ENCODE measurements at places on chromosomes 7 and 10.

DNA sequence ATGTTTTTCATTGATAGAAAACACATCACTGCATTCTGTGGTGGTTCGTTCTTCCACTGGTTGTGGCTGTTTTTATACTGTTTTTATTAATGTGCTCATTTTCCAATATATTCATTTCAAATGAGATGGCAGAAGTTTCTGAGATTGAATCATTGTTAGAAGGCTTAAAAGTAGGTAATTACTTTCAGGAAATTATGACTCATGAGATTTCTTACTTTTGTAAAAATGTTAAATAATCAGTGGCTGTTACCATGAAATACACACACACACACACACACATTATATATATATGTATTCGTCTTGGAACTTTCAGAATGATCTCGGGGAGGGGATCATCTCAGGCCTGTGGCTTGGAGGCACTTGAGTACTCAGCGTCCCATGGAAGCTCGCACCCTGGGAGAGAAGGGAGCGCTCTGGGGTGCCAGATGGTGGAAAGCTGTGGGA lies 66.1 kb downstream of the ZMYND11 start:
- H3K36me3 ChIP-seq = no peaks in the 10 kb centered on the region
- H3K4me3 ChIP-seq = no peak overlapping the region
- no peak for DNase-seq
- no peaks in the 10 kb centered on the region for H3K27me3 ChIP-seq
- H3K4me1 ChIP-seq = peaks cover 3% of the 10 kb centered on the region
- no peak overlapping the region for H3K27ac ChIP-seq

- peak overlapping the region; percentile 40 for H3K27ac ChIP-seq
- H3K36me3 ChIP-seq = no peaks in the 10 kb centered on the region
- peaks cover 5% of the 10 kb centered on the region for H3K4me1 ChIP-seq
- H3K27me3 ChIP-seq = no peaks in the 10 kb centered on the region
These were observed 26.1 kb upstream of the ADD3 start for GRCh38 chr10:109981650-109982049.

GRCh38 chr10:101565936-101566332 lies 22.1 kb downstream of the POLL start:
- no peak for DNase-seq
- peaks cover 22% of the 10 kb centered on the region for H3K4me1 ChIP-seq
- H3K27ac ChIP-seq = no peak overlapping the region
- H3K4me3 ChIP-seq = no peak overlapping the region
- H3K27me3 ChIP-seq = peaks cover 10% of the 10 kb centered on the region

GRCh38 chr7:13551503-13551902 lies 438.0 kb downstream of the ETV1 start:
- DNase-seq = no peak
- H3K36me3 ChIP-seq = no peaks in the 10 kb centered on the region
- H3K4me3 ChIP-seq = no peak overlapping the region
- no peaks in the 10 kb centered on the region for H3K4me1 ChIP-seq

GRCh38 chr10:130857631-130858295 lies 453.8 kb downstream of the TCERG1L start:
- no peaks in the 10 kb centered on the region for H3K36me3 ChIP-seq
- no peak for DNase-seq
- no peak overlapping the region for H3K4me3 ChIP-seq
- H3K4me1 ChIP-seq = no peaks in the 10 kb centered on the region

DNA sequence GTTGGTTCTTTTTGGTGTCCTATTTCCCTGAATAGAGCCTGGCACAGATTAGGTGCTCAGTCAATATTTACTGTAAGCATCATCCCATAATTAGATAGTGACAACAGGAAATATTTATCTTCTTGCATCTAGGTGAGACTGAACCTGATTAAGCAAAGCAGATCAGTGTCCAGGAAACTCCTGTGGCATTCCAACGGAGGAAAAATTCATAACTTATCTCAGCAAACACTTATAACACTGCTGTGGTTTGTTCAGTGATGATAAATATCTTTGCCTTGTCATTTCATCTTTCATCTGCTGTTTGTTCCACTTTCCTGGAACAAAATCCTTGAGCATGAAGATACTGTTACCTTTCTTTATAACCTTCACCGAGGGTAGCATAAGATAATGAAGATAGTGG lies 1160.3 kb upstream of the AUTS2 start:
- no peaks in the 10 kb centered on the region for H3K4me1 ChIP-seq
- H3K36me3 ChIP-seq = no peaks in the 10 kb centered on the region
- H3K27me3 ChIP-seq = no peaks in the 10 kb centered on the region
- H3K27ac ChIP-seq = no peak overlapping the region
- DNase-seq = no peak

DNA sequence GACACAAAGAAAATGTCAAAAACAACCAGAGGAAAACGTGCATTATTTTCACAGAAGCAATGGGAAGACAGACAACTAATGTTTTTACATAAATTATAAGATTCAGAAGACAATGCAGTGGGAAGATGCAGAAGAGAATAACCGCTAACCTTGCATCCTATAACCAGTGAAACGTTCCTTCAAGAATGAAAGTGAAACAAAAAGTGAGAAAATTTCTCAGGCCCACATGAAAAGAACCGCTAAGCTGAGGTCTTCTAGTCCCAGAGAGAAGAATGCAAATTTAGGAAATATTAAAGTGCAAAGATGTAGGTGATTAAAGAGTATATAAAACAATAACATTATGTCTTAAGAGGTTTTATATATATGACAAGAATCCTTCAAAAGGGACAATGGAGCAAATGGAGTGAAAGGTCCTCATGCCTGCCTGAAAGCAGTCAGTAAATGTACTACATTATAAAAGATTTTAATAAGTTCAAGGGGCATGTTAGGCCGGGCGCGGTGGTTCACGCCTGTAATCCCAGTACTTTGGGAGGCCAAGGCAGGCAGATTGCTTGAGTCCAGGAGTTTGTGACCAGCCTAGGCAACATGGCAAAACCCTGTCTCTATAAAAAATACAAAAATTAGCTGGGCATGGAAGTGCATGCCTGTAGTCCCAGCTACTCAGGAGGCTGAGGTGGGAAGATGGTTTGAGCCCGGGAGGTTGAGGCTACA lies 43.1 kb upstream of the DDC start:
- no peaks in the 10 kb centered on the region for H3K4me1 ChIP-seq
- H3K4me3 ChIP-seq = no peak overlapping the region
- DNase-seq = no peak
- no peaks in the 10 kb centered on the region for H3K27me3 ChIP-seq
- H3K27ac ChIP-seq = no peak overlapping the region

DNA sequence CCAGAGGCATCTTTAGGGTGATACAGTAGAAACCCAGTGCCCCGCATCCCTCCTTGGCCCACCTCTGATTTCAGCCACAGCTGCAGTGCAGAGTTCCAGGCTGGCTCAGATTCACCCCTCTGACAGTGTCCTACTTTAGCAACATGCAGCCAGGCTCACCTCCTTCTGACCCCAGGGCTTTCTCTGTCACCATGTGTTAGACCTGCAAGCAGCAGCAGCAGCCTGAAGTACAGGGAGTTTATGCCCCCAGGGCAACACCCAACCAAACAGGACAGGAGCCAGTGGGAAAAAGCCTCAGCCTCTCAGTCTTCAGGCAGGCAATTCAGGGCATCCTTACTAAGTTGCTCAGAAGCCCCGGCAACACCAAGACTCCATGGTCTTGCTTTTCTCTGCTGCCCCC lies 109.0 kb upstream of the PLXNA4 start:
- no peaks in the 10 kb centered on the region for H3K27me3 ChIP-seq
- no peaks in the 10 kb centered on the region for H3K36me3 ChIP-seq
- no peak for DNase-seq

DNA sequence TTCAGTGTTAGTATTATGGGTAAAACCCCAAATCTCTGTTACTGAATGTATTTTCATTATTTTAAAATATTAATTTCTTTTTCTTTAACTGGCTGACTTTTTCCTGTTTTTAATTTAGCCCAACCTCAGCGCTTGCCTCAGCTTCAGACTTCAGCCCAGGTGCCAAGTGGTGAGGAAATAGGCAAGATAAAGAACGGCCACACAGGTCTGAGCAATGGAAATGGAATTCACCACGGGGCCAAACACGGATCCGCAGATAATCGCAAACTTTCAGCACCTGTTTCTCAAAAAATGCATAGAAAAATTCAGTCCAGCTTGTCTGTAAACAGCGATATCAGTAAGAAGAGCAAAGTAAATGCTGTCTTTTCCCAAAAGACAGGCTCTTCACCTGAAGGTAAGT lies 57.5 kb downstream of the MDFIC start:
- H3K36me3 ChIP-seq = no peaks in the 10 kb centered on the region
- no peaks in the 10 kb centered on the region for H3K27me3 ChIP-seq
- no peaks in the 10 kb centered on the region for H3K4me1 ChIP-seq
- H3K4me3 ChIP-seq = no peak overlapping the region
- no peak overlapping the region for H3K27ac ChIP-seq

GRCh38 chr10:25039531-25039930 lies 23.1 kb downstream of the THNSL1 start:
- no peak overlapping the region for H3K4me3 ChIP-seq
- H3K27ac ChIP-seq = no peak overlapping the region
- no peaks in the 10 kb centered on the region for H3K27me3 ChIP-seq
- no peak for DNase-seq
- no peaks in the 10 kb centered on the region for H3K4me1 ChIP-seq

- no peak for DNase-seq
- H3K4me3 ChIP-seq = peak overlapping the region; percentile 77
- H3K27me3 ChIP-seq = no peaks in the 10 kb centered on the region
- H3K27ac ChIP-seq = peak overlapping the region; percentile 99
These were observed 101.7 kb upstream of the SVIL start for GRCh38 chr10:29736366-29737073.

GRCh38 chr7:92754919-92755581 lies 81.3 kb downstream of the CDK6 start:
- H3K27me3 ChIP-seq = no peaks in the 10 kb centered on the region
- H3K36me3 ChIP-seq = no peaks in the 10 kb centered on the region
- H3K27ac ChIP-seq = no peak overlapping the region

- H3K36me3 ChIP-seq = no peaks in the 10 kb centered on the region
- H3K27me3 ChIP-seq = no peaks in the 10 kb centered on the region
- no peak overlapping the region for H3K27ac ChIP-seq
- DNase-seq = no peak
- H3K4me1 ChIP-seq = peaks cover 28% of the 10 kb centered on the region
- no peak overlapping the region for H3K4me3 ChIP-seq
These were observed 65.1 kb downstream of the ATXN7L1 start for GRCh38 chr7:105811189-105811847.

GRCh38 chr10:75743291-75743778 lies 311.9 kb downstream of the LRMDA start:
- H3K27me3 ChIP-seq = no peaks in the 10 kb centered on the region
- no peak overlapping the region for H3K27ac ChIP-seq
- no peaks in the 10 kb centered on the region for H3K4me1 ChIP-seq
- DNase-seq = no peak

GRCh38 chr10:14304046-14304445 lies 26.7 kb downstream of the FRMD4A start:
- no peak overlapping the region for H3K4me3 ChIP-seq
- H3K36me3 ChIP-seq = no peaks in the 10 kb centered on the region
- H3K27me3 ChIP-seq = no peaks in the 10 kb centered on the region
- H3K27ac ChIP-seq = no peak overlapping the region
- no peak for DNase-seq

GRCh38 chr10:64080071-64080470 lies 558.9 kb downstream of the REEP3 start:
- no peak for DNase-seq
- no peaks in the 10 kb centered on the region for H3K36me3 ChIP-seq
- H3K4me3 ChIP-seq = no peak overlapping the region
- H3K4me1 ChIP-seq = no peaks in the 10 kb centered on the region

DNA sequence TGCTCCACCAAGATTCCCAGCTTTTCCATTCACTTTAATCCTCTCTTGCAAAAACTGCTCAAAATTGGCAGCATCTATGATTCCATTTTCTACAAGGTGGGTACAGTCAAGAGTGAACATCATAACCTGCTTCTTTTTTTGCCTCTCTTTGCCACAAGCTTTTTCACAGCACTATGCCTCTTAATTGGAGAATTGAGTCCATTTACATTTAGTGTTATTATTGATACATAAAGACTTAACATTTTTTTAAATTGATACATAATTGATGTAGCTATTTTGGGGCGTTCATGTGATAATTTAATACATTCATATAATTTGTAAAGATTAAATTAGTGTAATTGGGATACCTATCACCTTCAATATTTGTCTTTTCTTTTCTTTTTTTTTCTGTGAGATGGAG lies 18.8 kb downstream of the AS3MT start:
- H3K4me3 ChIP-seq = no peak overlapping the region
- no peaks in the 10 kb centered on the region for H3K27me3 ChIP-seq
- H3K36me3 ChIP-seq = no peaks in the 10 kb centered on the region
- no peaks in the 10 kb centered on the region for H3K4me1 ChIP-seq

DNA sequence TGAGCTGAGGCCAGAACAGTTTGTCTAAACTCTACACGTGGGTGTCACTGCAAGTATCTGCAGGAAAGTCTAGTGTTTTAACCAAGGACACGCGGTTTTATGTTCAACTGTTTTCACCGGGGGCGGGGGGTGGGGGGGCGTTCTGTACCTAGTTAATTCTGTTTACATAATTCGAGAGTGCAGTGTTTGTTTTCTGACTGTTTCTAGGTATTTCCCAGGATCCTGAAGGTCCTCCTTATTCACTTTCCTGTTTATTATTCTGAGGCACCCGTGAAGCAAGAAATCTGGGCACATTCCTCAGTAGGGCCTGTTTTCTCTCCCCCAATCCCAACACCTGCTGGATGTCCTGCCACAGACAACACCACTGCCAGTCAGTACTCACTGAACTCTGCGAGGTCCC lies 7.6 kb downstream of the LOXL4 start:
- no peak overlapping the region for H3K27ac ChIP-seq
- peaks cover 26% of the 10 kb centered on the region for H3K4me1 ChIP-seq
- no peak overlapping the region for H3K4me3 ChIP-seq
- no peaks in the 10 kb centered on the region for H3K27me3 ChIP-seq
- no peaks in the 10 kb centered on the region for H3K36me3 ChIP-seq

DNA sequence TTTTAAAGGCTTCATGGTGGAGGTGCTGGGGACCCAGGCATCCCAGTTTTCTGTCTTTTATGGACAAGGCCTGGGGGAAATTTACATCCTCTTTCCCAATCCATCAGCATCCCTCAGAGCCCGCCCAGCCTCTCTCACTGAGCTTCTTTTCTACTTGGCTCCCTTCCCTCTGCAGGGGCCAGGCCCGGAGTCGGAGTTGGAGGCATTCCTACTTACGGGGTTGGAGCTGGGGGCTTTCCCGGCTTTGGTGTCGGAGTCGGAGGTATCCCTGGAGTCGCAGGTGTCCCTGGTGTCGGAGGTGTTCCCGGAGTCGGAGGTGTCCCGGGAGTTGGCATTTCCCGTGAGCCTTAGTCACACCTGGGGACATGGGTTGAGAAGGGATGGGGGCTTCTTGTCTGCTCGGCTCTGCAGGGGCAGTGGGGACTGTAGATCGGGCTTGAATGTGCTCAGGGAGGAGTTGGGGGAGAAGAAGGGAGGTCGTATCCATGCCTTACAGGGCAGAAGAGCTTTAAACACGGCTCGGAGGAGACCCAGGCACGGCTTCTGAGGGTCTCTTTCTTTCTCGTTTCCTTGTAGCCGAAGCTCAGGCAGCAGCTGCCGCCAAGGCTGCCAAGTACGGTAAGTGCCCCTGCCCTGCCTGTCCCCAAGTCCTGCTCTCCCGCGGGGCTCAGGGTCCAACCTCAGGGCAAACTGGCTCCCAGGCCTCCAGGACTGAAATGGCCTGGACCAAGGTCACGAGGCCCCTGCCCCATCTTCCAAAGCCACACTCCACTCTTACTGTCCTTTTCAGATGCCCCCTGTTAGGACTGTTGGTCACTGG lies 27.3 kb upstream of the LIMK1 start:
- H3K27ac ChIP-seq = no peak overlapping the region
- no peak overlapping the region for H3K4me3 ChIP-seq
- H3K27me3 ChIP-seq = no peaks in the 10 kb centered on the region
